Jurkat, Clone E6-1 (cell line): ENCODE measurements at places on chromosomes 12 and 14.

DNA sequence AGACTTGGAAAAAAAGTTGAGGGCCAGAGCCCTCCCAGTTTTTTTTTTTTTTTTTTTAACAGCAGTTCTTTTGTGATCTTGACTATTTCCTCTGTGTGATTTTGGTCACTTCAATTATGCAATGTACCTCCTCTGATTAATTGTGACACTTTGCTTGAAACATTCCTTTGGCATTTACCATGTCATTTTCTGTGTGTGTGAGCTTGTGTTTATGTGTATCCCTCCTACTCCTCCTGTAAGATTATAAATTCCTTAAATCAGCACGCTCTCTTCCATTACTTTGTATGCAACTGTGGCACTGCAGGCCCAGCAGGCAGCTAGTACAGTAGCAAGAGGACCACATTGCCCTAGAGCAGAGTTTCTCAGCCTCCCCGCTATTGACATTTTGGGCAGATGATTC, 33.2 kb upstream of the GALNT16 start:
- DNase-seq, result no peak

GRCh38 chr14:57291692-57292647, 23.2 kb downstream of the AP5M1 start:
- DNase-seq, result no peak

GRCh38 chr12:24045816-24046257, 96.4 kb upstream of the SOX5 start:
- DNase-seq, result peak; percentile 46

- DNase-seq, result no peak
Observed at GRCh38 chr14:29806124-29806517, 121.5 kb downstream of the PRKD1 start.

DNA sequence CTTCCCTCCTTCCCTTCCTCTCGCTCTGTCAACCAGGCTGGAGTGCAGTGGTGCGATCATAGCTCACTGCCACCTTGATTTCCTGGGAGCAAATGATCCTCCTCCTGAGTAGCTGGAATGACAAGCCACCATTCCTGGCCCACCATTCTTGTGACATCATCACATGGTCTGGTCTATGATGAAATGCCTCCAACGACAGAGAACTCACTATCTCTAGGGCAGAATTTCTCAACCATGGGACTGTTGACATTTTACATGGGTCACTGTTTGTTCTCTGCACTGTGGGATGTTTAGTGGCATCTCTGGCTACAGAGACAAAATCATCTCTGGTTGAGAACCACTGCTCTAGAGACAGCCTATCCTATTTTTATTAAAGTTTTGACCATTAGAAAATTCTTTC, 9.7 kb downstream of the VRK1 start:
- no peak for DNase-seq

- DNase-seq, result no peak
Observed at GRCh38 chr14:21088687-21089086, 9.8 kb downstream of the ZNF219 start.

DNA sequence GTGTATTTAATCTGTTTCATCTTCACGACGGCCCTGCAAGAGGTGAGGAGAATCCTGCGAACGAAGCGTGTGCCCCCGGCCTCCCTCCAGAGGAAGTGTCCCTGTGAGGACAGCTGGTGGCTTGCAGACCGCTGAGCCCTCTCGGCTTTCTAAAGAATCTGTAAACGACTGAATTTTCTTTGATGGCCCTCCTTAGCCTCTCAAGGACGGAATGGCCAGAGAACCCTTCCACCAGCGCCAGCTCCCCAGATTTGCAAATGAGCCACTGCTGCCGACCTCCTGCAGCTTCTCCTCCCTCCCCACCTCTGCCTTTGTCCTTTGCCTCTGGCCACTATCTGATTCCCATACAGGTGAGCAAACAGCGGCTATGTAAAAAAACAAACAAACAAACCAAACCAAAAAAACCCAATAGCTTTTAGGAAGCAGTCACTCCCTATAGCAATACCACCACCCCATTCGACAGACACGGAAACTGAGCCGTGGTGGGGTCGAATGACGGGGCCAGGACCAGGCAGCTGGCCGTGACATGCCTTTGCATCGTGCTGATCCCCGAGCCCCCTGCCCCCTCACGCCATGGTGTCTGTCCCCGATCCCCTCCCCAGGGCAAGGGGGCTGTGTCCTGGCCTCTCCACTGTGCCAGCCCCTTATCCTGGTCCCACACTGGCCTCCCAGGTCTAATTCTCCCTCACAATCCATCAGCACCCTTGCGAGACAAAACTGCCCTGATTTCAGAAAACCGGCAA, 23.6 kb downstream of the RFLNA start:
- no peak for DNase-seq

GRCh38 chr12:93673084-93673483, 4.1 kb upstream of the CRADD start:
- no peak for DNase-seq

GRCh38 chr12:39873065-39873464, 232.8 kb downstream of the SLC2A13 start:
- DNase-seq, result no peak

DNA sequence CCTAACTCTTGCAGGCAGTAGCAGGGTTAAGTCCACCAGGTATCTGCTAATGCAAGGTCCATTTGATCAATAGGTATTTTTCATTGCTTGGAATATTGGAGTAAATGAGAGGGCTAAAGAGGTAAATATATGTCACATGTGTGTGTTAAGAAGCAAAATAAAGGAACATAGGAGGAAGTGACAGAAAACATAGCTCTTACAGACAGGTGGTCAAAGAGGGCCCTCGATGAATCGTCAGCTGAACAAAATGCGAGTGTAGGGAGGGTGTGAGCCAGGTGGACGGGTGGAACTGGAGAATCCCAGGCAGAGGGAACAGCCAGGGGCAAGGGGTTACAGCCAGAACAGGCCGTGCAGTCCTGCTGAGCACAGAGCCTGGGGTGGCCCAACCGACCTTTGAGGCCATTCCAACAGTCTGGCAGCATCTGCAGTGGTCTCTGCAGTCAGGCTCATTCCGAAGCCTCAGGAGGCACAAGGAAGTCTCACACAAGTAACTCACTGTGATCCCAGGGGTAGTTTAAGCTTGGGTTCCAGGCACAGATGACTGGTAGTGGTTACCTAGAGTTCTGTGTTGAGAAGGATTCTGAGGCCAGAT, 43.2 kb downstream of the CCDC88C start:
- DNase-seq, result no peak

- DNase-seq, result no peak
Observed at GRCh38 chr12:123069436-123070266, 81.2 kb downstream of the PITPNM2 start.
